NCI-H526 (cell line): ENCODE measurements at places on chromosomes 6 and 20.

- no peak for DNase-seq
Observed at GRCh38 chr6:109442393-109442924, 1.9 kb downstream of the SMPD2 start.

- DNase-seq = no peak
Observed at GRCh38 chr6:119979862-119980261, 630.3 kb upstream of the MAN1A1 start.

DNA sequence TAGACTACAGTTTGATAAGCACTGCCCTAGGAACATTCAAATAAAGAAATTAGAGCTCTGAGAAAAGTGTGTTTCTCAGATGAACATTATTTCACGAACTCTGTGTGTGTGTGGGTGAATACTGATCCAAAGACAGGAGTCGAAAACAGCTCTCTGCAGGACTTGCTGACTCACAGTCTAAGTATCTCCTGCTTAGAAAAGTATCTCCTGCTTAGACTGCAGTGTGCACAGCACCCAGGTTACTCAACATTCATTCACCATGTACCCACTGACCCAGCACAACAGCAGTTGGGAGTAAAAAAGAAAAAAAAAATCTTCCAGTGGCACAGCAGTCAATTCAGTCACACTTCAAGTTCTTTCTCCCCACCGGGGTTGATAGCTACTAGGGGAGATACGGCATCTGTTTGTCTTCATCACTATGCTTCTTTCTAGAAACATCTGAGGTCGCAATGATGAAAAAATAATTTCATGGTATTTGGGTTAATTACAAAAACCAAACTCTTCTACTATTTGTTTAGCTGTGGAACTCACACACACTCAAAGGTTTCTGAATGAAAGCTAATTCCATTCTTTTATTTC lies 48.0 kb downstream of the GCLC start:
- no peak for DNase-seq

GRCh38 chr6:10434235-10434634 lies 19.4 kb upstream of the TFAP2A start:
- no peak for DNase-seq

- DNase-seq = no peak
Observed at GRCh38 chr6:5150551-5151075, 65.5 kb downstream of the PPP1R3G start.

DNA sequence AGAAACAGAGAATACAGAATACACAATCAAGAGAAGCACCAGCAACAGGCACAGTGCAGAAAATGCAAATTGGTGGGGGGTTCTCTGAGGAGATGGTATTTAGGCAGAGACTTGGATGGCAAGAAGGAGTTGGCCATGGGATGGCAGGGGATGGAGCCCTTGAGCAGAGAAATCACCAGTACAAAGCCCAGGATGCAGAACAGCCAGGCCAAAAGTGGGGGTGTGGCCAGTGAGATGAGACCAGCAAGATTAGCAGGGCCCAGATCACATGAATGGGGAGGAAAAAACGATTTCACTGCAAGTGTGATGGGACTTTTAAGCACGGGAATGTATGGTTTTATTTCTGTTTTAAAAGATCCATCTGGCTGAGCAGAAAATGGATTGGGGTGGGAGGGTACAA lies 63.4 kb downstream of the TRAM2 start:
- no peak for DNase-seq

DNA sequence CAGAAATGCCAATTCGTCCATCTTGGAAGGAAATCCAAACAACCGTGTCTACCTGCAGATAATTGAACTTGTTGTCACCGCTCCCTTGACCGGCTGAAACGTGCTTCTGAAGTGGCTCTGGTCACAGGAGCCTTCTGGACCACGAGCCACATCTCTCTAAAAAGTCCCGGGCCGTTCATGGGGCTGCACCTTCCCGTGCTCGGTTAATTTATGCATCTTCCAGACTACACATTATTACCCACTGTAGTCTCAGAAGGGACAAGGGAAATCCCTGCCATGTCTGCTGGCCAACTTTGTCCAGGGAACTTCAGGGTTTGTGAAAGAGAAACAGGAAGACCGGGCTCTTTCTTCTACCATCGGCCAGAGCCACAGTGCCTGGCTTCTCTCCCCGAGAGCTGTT lies 63.4 kb upstream of the MPC1 start:
- no peak for DNase-seq

- no peak for DNase-seq
Observed at GRCh38 chr6:90387826-90388225, 91.2 kb upstream of the BACH2 start.

DNA sequence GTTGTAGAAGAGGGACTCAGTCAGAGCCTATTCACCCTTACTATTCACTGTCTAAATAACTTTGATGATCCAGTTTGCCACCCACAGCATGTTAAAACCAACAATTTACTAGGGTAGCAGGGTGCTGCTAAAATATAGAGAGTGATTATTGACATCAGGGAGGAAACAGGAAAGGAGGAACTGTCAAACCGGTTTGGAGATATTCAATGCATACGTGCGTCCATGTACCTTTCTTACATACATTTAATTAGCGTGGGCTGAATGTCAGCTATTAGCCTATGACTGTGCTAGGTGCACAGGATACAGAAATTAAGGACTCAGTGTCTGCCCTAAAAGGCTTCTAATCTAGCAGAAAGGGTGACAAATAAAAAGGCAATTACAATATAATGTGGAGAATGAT lies 57.2 kb downstream of the IL20RA start:
- DNase-seq = no peak

DNA sequence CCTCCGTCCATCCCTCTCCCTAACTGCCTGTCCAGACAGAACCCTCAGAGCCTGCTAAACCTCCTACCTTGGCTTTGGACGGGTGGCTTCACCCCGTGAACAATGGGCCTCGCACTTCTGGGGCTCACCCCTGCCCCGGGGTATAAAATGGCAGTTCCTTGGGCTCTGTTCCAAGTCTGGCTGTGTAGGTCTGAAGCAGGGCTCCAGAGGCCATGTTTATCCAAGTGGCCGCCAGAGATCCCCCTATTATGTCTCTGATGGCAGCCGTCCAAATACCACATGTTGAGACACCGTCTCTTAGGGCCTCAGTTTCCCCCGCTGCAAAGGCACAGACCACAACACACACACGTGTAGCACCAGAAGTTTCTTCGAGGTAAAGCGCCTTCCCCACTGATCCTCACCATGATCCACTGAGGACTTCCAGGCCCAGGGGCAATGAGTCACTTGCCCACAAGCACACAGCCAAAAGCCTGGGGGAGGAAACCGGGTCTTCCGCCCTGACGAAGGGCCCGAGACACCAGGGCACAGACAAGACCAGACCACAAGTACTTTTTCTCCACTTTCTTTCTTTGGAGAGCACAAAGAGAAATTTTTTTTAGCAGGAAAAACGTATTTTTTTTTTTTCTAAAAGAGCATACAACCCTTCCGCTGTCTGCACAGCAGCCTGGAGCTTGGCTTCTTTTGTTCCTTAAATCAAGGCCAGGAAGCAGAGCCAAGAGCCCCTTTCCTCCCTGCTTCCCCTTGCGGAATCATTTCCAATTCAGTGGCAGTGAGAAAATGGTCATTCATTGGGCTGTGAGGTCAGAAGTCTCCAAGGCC lies 11.8 kb downstream of the CPNE5 start:
- DNase-seq = no peak

- no peak for DNase-seq
Observed at GRCh38 chr6:36508532-36508931, 38.7 kb downstream of the STK38 start.

GRCh38 chr6:168155193-168155592 lies 76.2 kb upstream of the FRMD1 start:
- no peak for DNase-seq

DNA sequence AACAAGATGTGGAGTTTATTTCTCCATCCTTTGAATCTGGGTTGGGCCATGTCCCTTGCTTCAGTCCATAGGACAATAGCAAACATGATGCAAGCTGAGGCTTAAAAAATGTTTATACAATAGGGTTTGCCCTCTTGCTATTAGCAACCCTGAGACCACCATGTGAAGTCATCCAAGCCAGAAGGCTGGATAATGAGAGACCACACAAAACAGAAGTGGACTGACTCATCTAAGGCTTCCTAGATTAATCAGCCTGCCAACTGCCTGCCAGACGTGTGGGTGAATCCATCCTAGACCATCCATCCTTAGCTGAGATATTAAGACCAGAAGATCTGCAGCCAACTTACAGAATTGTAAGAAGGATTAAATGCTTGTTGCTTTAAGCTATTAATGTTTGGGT lies 38.1 kb upstream of the ISM1 start:
- no peak for DNase-seq

DNA sequence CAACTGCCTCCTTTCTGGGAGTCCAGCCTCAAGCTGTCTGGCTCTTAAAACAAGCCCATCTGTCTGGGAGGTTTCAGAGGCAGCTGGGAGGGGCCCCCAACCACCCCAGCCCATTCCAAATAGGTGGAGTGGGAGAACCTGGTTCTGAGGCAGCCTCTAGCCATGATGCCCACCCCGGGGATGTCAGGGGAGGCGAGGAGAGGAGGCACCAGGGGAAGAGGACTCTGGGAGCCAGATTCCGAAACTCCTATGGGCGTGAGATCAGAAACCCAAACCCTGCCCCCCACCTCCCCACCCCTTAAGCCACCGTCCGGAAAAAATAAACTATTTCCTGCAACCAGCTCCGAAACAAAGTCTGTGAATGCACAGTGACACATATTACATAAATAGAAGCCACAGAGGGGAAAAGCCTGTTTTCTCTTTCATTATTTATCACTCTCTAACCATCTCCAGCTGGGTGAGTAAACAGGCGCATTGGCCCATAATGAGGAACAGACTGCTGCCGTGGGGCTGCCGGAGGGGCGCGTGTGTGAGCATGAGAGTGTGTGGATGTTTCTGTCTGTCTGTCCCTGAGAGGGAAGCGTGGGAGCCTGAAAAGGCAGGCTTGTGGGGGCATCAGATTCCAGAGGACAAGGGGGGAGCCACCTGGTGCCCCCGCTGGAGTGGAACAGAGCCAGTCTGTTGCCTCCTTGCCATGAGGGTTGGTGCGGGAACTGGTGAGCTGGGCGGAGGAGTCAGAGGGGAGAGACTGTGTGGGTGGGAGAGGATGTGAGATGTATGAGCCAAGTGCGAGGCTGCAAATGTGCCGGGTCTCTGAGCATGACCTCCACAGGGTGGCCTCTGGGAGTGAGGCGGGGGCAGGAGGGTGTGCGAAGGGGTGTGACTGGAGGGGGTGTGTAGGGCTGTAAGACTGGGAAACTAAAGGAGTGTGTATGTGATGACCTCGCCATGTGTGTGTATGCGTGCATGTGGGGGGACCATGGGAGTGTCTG lies 14.3 kb upstream of the FOXP4 start:
- no peak for DNase-seq

DNA sequence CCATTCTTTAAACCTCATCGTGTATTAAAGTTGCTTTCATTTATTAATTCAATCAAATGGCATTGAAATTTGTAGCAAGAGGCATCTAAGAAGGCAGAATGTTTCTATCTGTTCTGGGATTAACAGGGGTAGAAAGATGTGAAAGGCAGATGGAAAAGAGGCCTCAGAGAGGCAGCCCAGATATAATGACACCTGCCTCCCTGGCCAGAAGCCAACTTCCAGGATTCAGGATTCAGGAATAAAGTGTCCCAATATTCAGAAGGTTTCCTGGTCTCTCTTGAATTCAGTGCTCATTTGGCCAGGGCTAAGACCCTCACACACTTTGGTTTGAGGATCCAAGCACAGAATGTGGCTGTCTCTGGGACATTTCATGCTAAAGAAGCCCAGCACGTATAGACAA lies 39.9 kb downstream of the HLA-B start:
- DNase-seq = no peak

DNA sequence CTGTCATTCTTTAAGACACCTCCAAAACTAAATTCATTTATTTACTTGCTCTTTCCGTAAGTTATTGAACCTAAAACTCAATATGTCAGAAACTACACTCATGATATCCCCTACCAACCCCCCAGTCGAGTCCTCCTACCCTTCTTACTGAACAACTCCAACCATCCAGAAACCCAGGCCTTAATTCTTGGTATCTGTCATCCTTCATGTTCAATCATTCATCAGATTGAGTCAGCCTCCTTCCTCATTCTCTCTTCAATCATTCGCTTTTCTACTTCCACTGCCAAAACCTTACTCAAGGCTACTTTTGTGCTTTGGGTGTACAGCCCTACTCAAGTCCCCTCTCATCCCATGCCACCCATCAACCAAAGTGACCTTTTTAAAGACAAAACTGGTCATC lies 95.7 kb downstream of the SMLR1 start:
- DNase-seq = no peak

GRCh38 chr6:138656364-138657064 lies 117.1 kb upstream of the CCDC28A start:
- DNase-seq = peak; percentile 9

GRCh38 chr6:44041461-44042260 lies 85.6 kb downstream of the MRPL14 start:
- DNase-seq = no peak

DNA sequence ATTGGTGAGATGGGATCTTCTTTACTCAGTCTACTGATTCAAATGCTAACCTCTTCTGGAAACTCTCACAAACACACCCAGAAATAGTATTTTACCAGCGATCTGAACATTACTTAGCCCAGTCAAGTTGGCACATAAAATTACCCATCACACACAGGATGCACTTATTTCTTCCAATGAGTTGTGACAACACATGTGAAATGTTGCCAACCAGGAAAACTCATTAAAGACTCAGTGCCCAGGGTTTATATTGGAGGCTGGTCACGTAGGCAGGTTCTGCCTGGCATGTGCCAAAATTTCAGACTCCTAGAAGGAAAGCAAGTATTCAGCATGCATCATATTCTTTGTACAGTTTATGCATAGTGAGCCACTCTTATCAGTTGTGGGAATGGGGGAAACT lies 443.3 kb downstream of the EPM2A start:
- DNase-seq = no peak

GRCh38 chr6:151191527-151191926 lies 48.2 kb upstream of the AKAP12 start:
- no peak for DNase-seq

DNA sequence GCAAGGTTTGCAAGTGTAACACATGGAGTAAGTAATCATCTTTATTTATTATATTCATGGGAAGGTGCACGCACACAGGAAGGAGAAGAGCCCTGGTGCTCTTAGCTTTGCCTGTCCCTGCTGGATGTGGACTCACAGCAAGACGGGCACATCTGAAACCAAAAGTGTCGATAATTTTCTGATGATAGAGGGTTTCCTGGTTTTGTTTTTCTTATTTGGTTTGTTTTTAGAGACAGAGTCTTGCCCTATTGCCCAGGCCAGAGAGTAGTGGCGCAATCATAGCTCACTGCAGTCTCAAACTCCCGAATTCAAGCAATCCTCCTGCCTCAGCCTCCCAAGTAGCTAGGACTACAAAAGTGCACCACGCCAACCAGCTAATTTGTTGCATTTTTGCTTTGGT lies 7.8 kb upstream of the KHDC1L start:
- DNase-seq = no peak

DNA sequence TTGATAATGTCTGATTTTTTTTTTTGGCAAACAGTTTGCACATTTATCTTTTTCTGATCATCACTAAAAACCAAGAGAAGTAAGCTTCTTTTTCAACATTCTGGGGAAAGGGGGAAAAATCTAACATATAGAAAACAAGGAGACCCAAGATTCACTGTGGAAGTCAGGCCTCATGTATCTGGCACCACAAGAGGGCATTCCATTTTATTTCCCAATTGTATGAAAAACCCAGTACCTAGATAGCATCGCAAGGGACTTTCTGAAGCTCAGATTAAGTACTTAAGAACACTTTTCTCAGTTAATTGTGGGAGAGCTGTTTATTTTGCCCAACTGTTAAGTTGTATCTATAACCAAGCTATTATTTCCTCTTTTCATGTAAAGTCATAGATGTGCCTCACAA lies 152.9 kb downstream of the KLHL32 start:
- no peak for DNase-seq

- no peak for DNase-seq
Observed at GRCh38 chr6:16741112-16742016, 19.9 kb downstream of the ATXN1 start.
